ENCODE measurements at places on chromosomes 12 and 14.

- DNase-seq = no peak
Observed at GRCh38 chr12:2273288-2273687, 220.5 kb downstream of the CACNA1C start.

- DNase-seq = no peak
Observed at GRCh38 chr12:12560587-12561370, 1.9 kb downstream of the DUSP16 start.

DNA sequence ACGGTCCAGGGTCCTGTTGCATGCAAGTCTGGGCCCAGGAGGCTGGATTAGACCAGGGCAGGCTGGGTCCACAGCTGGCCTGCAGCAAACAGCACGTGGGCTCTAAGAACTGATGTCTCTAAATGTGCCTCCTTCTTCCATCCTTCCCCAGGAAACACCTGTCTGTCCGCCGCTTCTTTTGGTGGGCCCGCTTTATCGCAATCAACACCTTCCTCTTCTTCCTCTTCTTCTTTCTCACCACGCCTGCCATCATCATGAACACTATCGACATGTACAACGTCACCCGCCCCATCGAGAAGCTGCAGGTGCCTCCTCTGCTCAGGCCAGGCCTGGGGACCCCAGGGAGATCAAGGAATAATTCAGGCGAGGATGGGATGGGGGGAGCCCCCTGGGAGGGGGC, 28.3 kb downstream of the NGB start:
- DNase-seq = no peak

DNA sequence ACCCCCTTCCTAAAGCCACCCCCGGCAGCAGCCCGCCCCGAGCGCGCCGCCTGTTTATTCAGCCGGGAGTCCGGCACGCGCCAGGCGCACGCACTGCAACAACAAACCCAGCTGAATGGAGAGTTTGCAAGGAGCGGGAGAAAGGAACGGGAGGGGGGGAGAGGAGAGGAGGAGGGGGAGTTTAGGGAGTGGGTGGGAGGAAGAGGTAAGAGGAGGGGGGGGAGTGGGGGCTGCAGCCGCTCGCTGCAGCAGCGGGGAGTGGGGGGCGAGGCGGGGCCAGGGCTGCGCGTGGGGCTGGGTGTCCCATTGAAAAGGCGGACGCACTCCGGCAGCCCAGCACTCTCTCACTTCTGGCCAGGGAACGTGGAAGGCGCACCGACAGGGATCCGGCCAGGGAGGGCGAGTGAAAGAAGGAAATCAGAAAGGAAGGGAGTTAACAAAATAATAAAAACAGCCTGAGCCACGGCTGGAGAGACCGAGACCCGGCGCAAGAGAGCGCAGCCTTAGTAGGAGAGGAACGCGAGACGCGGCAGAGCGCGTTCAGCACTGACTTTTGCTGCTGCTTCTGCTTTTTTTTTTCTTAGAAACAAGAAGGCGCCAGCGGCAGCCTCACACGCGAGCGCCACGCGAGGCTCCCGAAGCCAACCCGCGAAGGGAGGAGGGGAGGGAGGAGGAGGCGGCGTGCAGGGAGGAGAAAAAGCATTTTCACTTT, at the start of gene ASCL1:
TSS of gene ASCL1 (plus strand) at position 336 of the 712 bp plus-strand sequence. CDS start 571 bp downstream, outside the sequence.
- DNase-seq = no peak

GRCh38 chr14:81537193-81537592, 3.5 kb upstream of the SEL1L start:
- no peak for DNase-seq

DNA sequence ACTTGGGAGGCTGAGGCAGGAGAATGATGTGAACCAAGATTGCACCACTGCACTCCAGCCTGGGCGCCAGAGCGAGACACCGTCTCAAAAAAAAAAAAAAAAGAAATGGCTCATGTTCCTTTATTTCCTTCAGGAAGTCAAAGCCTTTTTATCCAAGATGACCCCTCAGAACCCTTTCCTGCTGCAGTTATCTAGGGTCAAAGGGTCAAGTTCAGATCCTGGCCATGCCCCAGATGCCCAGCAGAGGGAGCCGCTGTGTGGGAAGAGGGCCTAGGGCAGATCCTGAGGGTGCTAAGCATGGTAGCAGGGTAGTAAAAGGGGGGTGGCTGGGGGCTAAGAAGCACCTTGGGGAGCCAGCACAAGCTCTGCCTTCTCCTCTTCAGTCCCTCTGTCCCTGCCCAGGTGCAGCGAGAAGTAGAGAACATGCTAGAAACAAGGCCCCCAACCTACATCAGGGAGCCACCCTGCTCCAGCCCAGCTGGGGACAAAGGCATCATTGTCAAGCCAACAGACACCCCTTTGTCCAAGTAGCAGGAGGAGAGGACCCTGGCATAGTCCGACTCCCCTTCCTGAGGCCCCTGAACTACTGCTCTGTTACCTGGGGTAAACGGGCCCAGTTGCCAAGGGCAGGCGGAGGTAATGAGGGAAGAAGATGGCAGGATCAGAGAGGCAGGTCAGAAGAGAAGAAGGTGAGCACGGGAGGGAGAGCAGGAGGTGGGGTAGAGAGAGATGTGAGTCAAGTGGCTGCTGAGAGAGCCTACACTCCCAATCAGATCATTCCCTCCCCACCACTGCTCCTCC, 6.5 kb downstream of the NFE2 start:
- DNase-seq = no peak
